Suppressor macrophage (primary cell): ENCODE measurements at places on chromosomes 1 and 21.

- DNase-seq, result peak; percentile 96
These were observed 13.8 kb upstream of the BOLA1 start for GRCh38 chr1:149885339-149886120.

DNA sequence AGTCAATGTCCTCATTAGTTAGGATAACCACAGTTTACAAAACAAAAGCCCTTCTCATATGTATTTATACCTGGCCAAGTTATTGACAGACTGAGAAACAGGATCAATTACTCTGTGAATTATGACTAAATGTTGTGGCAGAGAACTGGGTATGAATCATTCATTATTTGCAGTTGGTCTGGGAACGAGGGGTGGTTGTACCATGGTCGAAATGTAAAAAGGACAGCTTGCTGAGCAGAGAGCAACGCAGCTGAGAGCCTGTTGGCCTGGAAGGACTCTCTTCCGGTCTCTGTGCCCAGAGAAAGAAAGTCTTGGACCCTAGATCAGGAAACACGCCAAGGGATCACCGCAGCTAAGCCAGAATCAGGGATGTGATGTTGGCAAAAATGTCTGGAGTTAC, 169.6 kb downstream of the DISC1 start:
- no peak for DNase-seq

DNA sequence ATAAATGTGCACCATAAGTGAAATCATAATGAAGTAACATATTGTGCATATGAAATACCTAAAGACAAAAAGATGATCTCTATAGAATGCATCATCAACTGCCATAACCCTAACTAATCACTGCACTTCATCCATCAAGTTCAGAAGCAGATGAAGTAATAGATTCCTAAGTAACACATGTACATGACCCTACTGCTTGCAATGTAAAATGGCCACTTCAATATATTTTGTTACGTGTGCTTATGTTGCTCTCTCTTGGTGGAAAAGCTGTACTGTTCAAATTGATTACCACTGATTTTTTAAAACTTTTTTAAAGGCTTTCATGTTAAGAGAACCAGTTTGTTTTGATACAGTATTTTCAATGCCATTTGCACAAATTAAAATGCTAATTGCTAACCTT, 141.8 kb downstream of the TTLL7 start:
- peak; percentile 44 for DNase-seq

DNA sequence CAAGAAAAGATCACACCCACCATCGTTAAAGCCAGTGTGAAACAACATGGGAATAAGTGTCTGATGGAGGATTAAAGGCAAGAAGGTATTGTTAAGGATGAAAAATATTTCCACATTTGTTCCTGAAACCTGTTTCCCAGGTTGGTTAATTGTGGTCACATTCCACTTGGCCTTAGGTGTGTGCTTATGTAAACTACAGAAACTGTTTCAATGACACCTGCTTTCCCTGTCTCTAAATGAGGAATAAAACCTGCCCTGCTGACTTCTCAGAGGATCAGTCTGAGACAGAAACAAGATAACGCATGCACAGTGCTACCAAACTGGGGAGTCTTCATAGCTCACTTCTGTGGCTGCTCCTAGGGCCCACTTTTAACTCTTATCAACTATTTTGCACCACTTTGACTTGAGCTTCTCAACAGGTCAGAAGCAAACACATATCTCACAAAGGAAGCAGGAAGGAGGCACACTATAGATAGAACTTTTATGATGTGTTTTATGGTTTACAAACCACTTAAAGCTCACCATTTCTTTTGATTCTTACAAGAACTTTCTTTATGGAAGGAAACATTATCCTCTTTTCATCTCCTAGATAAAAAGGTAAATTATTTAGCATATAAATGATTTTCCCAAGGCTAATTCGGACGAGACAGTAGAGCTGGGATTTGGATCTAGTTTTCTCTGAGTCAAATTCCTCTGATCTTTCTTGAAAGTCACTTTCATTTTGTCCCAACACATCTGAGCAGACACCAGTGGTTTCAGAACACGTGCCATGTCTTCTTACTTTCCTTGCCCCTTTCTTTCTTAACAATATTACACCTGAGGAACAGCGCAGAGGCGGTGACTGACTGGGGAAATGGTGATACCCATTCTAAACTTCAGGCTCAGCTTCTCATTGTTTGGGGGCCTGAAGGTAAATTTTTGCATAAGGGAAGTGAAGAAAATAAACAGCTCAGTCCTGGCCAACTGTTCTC, 33.4 kb downstream of the CYP2J2 start:
- DNase-seq, result no peak

GRCh38 chr1:112716133-112716720, 1.1 kb upstream of the PPM1J start:
- DNase-seq, result peak; percentile 95

GRCh38 chr1:164510435-164510834, 48.5 kb upstream of the PBX1 start:
- DNase-seq, result no peak

DNA sequence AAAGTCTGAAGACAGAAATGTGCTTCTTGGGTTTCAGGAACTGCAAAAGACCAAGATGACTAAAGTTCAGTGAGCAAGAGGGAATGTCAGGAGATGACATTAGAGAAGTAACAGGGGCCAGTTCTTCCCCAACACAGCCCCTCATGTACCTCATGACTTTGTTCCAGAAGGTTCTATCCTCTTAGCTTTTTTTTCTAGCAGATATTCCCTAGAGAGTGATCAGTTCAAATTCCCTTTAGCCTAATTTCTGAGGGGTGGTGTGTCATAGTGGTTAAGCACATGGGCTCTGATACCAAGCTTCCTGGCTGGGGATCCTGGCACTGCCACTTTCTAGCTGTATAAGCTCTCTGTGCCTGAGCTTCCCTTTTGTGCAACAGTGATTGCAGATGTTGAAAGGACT, 108.0 kb downstream of the LBR start:
- peak; percentile 78 for DNase-seq

GRCh38 chr1:71792264-71792663, 490.1 kb downstream of the NEGR1 start:
- DNase-seq, result no peak

DNA sequence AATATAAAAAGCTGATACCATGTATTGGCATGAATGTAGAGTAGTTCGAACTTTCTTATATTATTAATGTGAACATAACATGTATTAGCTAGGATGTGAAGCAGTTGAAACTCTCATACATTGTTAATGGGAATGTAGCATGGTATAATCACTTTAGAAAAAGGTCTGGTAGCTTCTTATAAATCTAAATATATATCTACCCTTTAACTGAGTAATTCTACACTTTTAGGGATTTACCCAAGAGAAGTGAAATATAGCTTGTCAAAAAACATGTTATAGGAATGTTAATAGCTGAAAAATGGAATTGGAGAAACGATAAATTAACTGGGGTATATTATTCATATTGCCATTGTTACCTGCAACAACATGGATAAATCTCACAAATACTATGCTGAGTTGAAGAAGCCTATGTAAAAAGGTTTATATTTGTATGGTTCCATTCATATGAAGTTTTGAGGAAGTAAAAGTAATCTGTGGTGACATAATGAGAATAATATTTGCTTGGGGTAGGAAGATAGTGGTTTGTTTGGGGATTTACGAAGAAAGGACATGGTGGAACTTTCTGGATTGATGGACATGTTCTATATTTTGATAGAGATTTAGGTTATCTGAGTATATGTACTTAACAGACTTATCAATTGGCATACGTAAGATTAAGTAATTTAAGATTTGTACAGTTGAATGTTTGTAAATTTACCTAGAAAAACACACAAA, 76.6 kb downstream of the MAST2 start:
- DNase-seq, result peak; percentile 50

- no peak for DNase-seq
These were observed 268.4 kb upstream of the USP24 start for GRCh38 chr1:55483523-55483922.

GRCh38 chr1:166627558-166627957, 211.7 kb upstream of the POGK start:
- no peak for DNase-seq

- DNase-seq, result no peak
These were observed 50.4 kb downstream of the SNRPE start for GRCh38 chr1:203911806-203912205.

DNA sequence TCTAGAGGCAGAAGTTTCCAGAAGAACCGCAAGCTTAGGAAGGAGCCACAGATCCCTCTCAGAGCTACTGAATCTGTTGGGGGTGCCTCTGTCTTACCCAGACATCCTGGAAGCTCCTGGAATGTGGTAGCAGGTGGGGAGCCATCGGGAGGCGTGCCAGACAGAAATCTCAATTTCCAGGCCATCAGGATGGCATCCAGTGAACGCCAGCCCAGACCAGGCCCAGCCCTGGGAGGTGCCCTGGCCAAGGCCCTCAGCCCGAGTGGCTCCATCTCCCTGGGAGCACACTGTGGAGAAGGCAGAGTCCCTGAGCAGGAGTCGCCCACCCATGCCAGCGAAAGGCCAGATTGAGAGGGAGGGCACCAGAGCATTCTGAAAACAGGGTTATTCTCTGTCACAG, 2.5 kb downstream of the ABCA4 start:
- no peak for DNase-seq

- DNase-seq, result no peak
These were observed 12.5 kb downstream of the AMY2B start for GRCh38 chr1:103583887-103584286.

GRCh38 chr1:6645018-6645417, 20.4 kb downstream of the THAP3 start:
- no peak for DNase-seq

- no peak for DNase-seq
These were observed 307.3 kb downstream of the KCNH1 start for GRCh38 chr1:210826686-210827085.

DNA sequence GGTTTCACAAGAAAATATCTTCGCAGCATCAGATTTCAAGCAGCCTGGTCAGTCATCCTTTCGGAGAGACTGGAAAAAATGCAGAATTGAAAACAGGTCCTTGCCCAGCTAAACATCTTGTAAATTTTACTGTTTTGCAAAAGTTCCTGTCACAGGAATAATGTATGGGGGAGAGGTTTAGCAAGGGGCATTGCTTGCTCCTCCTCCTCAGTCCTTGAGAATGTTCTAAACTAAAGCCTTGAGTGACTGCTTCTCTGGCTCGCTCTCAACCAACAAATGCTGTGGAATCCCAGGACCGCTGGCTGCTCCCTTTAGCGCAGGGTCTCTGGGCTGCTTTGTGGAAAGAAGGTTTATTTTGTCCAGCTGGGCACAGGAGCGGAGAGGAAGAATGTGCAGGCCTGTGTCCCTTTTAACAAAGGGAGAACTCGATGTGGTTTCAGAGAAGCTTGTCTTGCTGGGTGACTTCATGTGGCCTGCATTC, 33.6 kb upstream of the FHAD1 start:
- peak; percentile 51 for DNase-seq

DNA sequence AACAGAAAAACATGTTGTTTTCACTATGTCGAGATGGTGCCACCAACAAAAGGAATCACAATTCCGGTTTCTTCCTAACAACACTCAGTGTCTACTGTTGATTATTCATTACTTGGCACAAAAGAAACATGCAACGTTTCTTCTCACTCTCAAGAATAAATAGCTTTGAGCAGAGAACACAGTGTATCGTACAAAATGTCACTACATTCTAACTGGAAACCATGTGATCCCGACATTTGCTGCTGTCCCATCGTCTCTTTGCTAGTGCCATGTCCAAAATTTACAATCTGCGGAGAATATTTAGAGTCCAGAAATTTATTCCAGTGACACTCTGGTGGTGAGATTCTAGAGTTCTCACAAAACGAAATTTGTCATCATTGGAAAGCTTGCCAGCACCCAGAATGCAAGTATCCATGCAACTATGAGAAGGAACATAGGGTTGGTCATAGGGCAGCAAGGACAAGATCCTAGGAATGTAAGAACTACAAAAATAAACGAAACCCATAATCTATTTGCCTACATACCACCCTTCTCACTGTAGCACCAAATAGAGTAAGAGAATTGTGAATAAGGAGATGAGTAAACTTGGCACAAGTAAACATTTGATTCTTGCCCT, 505.1 kb downstream of the LTN1 start:
- no peak for DNase-seq

DNA sequence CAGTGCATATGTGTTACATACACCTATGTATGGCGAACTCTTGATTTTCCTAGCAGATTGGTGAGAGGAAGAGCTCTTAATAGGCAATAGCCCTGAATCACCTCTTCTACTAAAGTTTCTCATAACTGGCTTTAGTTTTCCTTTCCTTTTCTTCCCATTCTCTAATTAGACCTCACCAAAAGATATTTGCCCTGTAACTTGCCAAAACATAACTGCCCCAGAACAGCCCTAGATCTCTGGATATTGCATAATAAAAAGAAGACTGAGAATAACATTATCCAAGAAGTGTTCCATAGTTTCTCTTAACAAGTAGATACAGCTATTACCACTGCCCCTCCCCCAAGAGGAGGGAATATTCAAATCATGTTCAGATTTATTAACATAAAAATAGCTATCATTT, 16.3 kb downstream of the SGIP1 start:
- no peak for DNase-seq

DNA sequence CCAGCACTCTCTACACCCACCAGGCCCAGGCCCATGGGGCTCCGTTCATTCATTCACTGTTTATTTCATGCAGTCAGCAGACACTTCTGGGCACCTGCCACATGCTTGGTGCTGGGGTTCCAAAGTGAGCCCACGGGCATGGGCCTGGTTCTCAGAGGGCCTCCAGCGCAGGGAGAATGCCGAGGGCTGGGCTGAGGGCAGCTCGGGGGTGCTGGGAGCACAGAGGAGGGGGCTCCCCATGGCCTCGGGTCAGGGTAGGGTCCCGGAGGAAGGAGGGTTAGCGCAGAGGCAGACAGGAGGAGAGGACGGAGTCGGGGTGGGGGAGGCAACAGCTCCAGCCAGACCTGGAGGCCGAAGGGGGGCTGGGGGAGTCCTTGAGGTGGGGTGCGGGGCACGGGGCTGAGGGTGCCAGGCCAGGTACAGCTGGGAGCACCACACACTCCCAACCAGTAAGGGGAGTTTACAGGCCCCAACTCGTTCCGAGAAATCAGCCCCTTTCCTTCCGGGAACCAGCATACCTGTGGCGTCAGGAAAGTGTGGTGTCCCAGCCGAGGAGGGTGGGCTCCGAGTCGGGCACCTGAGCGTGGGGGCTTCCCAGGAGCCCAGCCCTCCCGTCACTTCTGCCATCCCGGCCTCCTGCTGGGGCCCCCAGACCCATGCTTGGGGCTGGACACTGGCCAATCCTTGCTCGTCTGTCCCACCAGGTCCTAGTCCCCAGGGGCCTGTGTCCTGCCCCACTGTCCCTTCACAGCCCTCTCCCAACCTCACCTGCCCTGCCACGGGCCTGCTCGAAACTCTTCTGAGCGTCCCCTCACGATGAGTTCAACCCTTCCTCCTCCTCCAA, 10.8 kb downstream of the ARHGEF16 start:
- no peak for DNase-seq

- no peak for DNase-seq
These were observed 21.2 kb upstream of the MYOCOS start for GRCh38 chr1:171600862-171601261.

GRCh38 chr21:37139902-37140301, 66.8 kb downstream of the TTC3 start:
- no peak for DNase-seq
